ENCODE measurements at places on chromosomes 1 and 21.

- DNase-seq, result no peak
These were observed 40.4 kb downstream of the ST3GAL3 start for GRCh38 chr1:43747736-43748135.

GRCh38 chr1:70093250-70093975, 112.0 kb downstream of the LRRC40 start:
- DNase-seq, result no peak

- no peak for DNase-seq
These were observed 25.3 kb downstream of the MPZL1 start for GRCh38 chr1:167746988-167747655.

- no peak for DNase-seq
These were observed 16.6 kb downstream of the CRNN start for GRCh38 chr1:152397474-152397873.

GRCh38 chr1:114353262-114353661, 157.7 kb downstream of the TRIM33 start:
- no peak for DNase-seq

- no peak for DNase-seq
These were observed at the start of gene OBSCN for GRCh38 chr1:228207851-228208821. Gene OBSCN, plus strand, starts transcription at chr1:228208044. Its CDS starts 3,740 bp downstream, at chr1:228211784.

- no peak for DNase-seq
These were observed 755 bp upstream of the THRAP3 start for GRCh38 chr1:36223381-36223995.

DNA sequence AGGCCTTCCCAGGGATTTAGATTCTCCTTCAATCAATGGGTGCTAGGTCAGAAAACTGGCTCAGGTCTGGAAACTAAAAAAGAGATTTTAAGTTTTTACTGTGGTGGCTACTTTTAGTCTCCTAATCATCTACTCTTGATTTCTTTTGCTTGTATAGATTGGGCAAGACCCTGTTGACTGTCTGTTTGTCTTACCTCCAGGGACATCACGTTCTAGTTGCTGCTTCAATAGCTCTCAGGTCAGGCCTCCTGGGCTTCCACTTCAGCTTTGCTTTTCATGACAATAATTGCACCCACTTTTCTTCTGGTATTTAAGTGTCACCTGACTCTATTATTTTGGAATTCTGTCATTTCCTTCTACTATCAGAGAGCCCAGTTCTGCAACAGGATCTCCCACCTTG, 28.5 kb upstream of the CREG1 start:
- no peak for DNase-seq

DNA sequence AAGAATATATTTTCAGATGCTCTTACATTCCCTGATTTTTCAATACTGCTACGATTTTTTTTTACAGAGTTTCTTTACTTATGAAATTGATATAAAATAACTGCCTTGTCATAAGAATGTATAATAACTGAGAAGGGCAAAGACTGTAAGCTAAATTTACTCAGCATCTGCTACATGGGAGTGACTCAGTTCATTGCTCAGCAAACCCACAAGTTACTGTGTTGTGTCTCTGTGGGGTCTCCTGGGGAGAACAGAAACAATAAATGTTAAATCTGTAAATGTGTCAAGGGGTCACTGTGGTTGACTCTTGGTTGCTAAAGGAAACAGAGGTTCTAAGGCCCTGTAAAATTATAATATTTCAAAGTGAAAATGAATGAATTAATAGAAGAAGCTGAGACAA, 210.3 kb upstream of the CACYBP start:
- DNase-seq, result no peak

DNA sequence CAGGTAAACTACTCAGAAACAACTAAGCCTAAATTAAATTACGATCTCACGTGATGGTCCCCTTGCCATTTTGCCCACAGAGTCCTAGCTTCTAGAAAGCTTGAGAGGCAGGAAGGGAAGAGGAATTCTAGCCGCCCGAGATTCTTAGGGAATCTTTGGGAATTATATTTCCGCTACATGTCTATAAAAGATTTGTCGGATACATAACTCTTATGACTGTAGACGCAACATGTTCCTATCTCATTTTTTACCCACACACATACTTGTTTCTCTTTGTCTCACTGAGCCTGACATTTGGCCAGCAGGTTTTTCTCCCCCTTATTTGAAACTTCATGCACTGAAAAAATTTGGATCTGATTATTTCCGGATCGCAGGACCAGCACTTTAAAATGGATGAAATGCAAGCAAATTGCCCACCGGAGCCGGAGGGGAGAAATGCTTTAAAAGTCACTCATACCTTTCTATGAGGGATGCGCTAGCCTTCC, 5.5 kb downstream of the GLIS1 start:
- DNase-seq, result no peak

DNA sequence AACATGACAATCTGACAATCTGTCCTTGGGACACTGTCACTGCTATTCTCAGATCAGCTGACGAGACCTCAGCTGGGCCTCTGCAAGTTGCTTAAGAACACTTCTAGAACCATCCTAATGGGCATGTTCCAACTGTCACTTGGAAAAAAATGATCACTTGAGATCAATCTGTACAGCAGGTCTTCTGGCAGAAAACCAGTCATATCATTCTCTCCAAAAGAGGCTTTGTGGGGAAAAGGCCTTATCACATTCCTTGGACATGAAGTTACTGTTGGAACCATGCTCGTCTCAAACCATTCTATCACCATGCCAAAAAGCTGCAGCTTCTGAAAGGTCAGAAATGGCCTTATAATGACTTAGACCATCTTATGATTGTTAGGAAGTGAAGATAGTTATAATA, 744.2 kb downstream of the USP25 start:
- no peak for DNase-seq

DNA sequence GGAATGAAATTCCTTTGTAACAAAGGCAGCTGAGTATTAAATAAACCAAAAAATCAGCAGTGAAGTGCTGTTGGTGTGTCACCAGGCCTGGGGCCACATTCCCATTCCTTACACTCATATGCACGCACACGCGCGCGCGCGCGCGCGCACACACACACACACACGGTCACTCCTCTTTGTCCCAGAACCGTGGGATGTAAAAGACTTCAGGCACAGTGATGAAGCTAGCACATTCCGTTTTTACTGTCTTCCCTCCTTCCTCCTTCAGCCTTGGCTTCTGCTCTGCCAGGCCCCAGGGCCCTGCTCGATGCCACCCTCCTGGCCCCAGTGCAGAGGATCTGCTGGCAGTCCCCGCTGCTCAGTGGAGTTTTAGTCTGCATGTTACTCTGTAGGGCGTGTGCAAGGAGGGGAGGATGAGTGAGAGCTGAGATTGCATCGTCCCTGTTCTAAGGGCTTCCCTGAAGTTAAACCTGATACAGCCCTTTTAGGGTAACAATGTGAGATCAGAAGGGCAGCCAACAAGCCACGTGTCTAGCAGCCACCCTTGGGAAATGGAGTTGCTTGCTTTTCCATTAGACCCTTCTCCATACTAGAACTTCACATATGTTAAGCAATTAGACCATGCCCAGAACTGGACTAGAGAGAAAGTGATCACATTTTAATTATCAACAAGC, 71.7 kb upstream of the WDR26 start:
- DNase-seq, result no peak

GRCh38 chr1:81867235-81867634, 66.5 kb downstream of the ADGRL2 start:
- no peak for DNase-seq

GRCh38 chr1:240906477-240906876, 294.5 kb upstream of the GREM2 start:
- no peak for DNase-seq

GRCh38 chr1:90614872-90615271, 102.2 kb downstream of the BARHL2 start:
- DNase-seq, result no peak

- DNase-seq, result no peak
These were observed 51.9 kb upstream of the DMRTA2 start for GRCh38 chr1:50474859-50475809.

DNA sequence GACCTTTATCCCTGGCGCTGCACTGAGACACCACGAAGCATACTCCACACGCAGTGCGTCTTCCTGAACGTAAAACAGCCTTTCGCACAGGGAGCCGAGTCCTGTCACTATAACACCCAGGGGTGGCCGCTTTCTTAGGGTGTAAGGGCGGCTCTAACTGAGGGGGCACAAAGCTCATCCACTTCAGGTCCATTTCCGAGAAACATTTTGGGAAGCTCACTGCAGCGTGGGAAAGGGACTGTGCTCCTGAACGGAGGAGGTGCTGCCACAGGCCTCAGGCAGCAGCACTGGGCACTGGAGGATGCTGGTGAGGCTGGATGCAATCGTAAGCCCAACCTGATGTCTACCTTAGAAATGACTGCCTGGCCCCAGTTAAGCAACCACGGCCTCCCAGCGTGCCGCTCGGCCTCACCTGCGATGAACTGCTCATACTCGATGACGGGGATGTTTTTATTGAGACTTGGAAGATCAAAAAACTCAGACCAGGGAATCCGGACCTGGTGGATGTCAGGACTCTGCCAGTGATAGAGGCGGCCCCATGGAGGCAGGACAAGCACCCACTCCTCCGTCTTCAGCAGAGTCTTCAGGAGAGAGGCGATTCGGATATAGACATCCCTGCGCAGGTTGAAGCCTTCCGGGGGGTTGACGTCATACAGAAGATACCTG, 2.3 kb downstream of the POFUT2 start:
- DNase-seq, result no peak

DNA sequence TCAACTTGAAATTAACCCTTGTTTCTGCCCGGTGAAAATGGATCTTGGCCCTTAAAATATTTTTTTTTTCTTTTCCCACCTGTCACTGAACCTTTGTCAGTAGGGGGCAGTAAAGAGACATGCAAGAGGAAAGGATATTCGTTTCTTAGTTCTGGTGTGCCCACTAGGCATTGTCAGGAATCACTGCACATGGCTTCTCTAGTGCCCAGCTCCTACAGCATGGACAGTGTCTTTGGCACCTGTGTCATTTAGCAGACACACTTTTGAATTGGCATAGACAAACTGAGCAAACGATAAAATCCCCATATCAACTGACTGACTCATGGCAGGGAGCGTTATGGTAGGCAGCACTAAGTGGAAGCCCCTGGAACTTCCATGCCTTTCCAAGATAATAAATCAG, 1048.1 kb downstream of the BRINP3 start:
- no peak for DNase-seq

DNA sequence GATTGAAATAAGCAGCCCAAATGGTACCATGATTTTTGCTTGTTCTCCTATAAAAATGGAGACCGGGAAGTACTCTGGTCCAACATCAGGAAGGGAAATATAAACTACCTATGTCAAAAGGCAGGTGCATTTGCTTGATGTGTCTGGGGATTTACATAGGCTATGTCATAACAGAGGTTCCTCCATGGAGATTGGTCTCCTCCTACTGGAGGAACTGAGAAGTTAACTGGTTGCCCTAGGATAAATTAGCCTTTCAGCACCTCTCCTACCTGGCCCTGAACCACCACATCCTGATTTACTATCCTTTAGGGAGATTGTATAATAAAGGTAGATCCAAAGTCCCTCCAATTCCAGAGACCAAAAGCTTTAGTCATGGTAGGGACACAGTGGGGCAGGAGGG, 1109.3 kb upstream of the B3GALT2 start:
- DNase-seq, result no peak

DNA sequence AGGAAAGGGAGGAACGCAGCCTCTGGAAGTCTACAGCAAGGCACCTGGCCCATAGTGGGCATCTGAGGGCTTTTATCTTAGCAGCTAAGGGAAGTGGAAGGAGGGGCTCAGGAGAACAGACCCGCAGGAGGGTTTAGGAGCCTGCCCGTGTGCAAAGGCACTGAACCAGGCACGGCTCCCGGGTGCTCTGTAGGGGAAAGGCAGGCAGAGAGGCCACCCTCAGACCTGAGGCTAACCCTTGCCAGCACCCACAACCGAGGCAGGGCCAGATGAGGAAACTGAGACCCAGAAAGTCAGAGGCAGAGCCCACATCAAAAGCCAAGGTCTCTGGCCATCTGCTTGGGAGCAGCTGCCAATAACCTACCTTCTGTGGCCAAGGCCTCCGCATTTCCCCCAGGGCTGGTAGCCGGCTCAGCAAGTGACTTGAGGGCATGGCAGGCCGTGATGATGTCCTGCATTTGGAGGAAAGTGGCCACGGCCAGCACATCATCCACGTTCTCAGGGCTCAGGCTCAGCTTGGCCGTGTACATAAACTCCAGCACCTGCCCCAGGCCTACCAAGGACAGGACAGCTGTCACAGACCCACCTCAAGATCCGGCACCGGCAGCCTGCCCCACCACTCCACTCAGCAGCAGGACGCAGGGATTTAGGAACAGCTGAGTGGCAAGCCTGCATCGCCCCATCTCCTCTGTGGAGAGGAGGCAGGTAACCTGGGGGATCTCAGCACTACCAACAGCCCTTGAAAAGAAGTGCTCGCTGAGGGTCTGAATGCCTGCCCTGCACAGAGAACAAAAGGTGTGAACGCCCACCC, 29.1 kb downstream of the ZBTB17 start:
- no peak for DNase-seq

DNA sequence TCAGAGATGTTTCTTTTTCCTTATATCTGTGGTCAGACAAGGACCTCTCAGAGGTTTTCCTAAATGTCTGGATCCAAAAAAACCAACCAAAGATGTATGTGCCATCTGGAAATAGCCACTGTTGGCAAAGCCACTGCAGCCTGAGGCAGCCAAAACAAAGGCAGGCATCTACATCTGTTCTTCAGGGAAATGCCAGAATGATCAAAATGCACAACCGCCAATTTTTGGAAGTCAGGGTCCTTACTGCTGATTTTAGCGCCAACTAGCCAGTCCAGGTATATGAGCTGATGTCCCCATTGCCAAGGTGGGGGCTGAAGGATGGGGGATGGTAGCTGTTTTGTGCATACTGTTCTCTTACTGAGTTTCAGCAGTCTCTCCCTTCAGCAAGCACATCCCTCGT, 45.9 kb downstream of the SYT14 start:
- DNase-seq, result no peak

DNA sequence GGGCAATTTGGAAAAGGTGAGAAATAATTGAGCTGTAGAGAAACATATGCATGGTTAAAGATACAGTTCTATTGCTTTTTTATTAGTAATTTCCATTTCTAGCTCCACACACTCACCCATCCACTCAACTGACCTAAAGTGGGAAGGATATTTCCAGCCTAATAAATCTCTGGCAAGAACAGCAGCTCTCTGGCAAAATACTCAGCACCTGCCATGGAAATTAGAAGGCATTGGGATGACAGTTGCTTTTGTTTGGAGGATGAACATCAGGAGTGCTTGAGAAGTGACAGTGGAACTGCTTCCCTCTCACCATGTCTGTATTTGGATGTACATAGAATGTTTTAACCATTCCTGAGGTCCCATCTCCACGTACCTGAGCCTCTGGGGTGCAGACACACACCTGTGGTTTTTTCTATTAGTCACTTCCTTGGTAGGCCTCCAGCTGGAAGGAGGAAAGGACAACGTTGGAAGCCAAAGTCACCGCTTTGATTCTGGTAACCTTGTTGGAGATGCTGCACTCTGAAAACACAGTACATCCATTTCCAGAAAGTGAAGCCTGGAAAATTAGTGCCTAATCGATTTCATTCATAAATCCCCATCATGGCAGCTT, 62.3 kb upstream of the RUNX1 start:
- no peak for DNase-seq

DNA sequence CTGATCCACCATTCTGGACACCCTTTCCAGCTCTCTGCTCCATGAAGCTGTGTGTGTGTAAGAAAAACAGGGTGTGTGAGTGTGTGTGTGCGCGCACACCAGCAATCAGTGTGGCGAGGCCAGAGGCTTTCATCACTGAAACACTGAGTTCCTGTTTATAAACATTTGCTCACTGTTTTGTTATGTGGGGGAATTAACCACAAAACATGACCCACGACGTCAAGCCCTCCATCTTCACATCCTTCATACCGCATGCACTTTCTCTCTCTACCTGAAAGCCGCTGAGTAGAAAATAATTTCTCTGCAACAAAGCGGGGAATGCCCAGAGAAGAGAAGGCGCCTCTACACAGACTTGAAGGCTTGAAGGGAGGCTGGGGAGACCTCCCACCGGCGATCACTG, 148.9 kb upstream of the IRF2BP2 start:
- no peak for DNase-seq
